ENCODE measurements at places on chromosomes 6 and 20. TPM values are rescaled to one million over a fixed set of nuclear protein-coding genes. Genes with fewer than 3 reads are reported as not detected.

GRCh38 chr6:128233531-128233930 lies 286.9 kb downstream of the PTPRK start:
- no peak for DNase-seq

DNA sequence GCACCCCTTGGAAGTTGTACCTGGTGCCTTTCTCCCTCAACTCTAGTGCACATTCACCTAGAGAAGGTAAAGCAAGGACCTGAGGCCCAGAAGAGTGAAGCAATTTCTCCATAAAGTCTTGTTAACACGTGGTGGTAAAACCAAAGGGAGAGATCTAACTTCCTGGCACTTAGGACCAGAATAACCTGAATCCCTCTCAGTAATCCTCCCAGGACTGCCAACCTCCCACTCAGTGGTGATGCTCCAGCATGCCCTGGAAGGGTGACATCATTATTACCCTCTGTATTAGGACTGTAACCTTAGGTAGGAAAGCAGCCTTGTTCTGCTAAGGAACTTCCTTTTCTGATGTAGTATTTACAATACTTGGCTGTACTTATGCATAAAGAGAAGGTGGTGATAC lies 330.6 kb upstream of the MARCKS start:
- no peak for DNase-seq

DNA sequence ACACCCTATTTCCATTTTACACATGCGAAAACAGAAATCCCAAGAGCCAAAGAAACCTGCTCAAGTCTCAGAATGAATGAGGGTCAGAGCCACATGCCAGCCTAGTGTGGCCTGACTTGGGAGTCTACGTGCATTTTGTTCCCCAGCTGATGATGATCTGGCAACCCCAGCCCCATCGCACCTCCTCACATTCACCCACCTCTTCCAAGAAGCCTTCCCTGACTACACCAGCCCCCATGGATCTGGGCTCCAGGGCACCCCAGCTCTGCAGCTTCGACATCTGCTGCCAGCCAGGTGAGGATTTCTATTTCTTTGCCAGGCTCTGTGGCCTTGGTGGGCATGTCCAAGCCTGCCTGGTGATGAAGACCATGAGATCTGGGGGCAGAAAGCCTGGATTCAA lies 41.0 kb downstream of the ANGPT4 start:
- DNase-seq = no peak

Gene PRRT1
- total RNA-seq = 2.1 TPM
